ENCODE measurements at places on chromosomes 11 and 22.

GRCh38 chr11:2844116-2844842, 41.3 kb downstream of the CDKN1C start:
- DNase-seq = no peak

DNA sequence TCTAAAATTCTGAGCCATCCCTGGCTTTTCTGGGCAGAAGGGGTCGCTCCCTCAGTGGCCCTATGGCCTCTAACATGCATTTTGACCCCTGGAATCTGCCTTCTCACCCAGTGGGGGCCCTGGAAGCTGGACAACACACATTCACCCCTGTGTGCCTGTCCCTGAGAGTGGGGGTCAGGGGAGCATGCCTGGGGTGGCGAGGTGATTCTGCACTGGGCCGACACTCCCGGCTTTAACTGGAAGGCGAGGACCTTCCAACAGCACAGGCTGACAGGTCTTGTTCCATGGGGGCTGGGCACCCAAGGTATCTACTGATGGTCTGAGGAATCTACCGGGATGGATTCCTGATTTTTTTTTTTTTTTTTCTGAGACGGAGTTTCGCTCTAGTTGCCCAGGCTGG, 10.7 kb downstream of the PPM1F start:
- no peak for DNase-seq

- DNase-seq = peak; percentile 54
These were observed 2.1 kb upstream of the ANAPC15 start for GRCh38 chr11:72114570-72114969.

- no peak for DNase-seq
These were observed 364.9 kb downstream of the BRD1 start for GRCh38 chr22:49462795-49463194.

DNA sequence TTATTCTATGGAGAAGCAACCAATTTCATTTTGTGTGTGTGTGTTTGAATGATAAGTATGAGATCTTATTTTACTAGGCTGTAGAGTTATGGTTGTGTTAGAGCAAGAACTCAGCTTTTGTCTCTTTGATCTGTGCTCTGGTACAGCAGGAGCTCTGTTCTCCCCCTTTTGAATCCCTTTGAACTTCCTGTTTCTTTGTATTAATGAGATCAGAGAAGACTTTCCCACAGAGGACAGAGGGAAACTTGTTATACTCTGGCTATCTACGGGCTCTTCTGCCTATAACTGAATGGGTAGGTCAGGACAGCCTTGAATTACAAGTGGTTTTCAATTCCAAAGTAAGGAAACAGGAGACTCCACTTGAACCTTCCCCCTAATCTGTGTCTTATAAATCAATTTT, 1015.0 kb upstream of the RAG2 start:
- DNase-seq = no peak

GRCh38 chr11:75673977-75674582, 5.2 kb upstream of the MAP6 start:
- DNase-seq = peak; percentile 27

DNA sequence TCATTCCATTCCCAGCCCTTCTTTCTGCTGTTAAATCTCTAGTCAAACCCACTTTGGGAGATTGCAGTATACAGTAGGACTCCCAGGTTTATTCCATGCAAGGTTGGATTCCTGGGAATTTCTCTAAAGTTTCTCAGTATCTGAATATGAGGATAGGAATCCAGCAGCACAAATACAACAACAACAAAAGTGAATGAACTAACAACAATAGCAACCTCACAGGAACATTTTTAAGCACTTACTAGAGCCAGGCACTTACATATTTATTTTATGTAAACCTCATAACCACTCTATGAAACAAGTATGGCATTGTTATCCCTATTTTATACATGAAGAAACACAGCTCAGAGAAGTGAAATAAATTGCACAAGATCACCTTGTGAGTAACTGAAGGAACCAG, 1.9 kb downstream of the MMP7 start:
- DNase-seq = no peak

GRCh38 chr22:50303848-50304527, 3.5 kb downstream of the PLXNB2 start:
- DNase-seq = no peak

- peak; percentile 96 for DNase-seq
These were observed 583 bp upstream of the PKP3 start for GRCh38 chr11:393219-394033.
